Gastrocnemius medialis (tissue), 4 donors: ENCODE measurements at places on chromosomes 4 and X. TPM values are rescaled to one million over a fixed set of nuclear protein-coding genes. Genes with fewer than 3 reads are reported as not detected.

DNA sequence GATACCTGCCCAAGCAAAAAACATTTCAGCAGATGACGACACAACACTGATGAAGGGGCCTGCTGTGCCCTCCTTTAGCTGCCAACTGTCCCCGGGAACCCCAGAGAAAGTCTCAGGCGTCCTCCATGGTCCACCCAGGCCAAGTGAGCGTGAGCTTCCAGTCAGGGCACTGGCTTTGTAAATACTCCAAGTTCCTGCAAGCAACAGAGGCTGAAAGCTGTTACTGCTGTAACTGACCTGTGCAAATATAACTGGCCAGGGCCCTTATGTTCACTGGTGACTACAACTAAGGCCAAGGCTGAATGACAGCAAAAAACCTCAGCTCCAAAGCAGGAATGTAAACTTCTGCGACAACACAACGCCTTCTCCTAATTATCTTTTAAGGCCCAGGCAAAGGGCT, 8.2 kb downstream of the WDR1 start:
- DNase-seq = peak; percentile 48

DNA sequence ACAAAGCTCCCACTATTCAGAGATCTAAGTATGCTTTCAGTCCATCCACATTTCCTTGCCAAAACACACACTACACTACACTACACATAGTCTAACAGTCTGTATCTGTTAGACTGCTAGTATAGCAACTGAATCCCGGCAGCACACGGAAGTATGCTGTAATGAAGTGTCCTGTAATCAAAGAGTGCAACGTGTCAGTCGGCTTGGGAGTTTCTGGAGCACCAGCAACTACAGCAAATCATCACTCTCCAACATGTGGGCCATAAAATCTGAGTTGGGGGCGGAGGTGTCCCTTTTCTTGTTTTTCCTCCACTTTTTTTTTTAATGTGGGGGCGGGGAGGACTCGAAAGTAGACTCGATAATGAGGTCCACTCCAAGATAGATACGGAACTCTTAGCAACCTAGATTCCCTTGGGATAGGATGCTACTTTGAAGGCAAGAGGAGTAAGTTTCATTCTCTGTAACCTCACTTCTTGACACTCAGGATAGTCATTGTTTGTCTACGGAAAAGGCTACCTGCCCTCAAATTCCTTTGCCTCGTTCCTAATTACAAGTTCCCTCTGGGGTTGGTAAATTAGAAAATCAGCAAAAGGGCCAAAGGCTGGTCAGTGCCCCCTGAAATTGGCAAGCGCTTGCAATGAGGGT, 722 bp downstream of the SLC10A7 start:
- no peak for DNase-seq

GRCh38 chrX:17544821-17545220, 169.8 kb downstream of the NHS start:
- DNase-seq = no peak

RAB9B gene
- total RNA-seq = 5.7 TPM

DNA sequence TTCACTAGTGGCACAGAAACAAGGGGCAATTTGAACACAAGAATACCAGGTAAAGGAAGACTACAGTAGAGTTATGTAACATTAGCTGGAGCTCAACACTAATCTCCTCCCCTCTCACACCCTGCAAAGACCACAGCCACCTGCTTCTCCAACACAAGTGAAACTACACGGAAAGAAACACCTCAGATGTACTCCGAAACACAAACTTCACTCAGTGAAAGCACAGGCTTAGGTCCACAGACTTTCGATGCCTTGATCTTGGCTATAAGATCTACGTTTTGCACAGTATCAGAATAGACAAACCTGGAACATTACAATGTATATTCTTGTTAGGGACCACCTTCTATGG, 7.6 kb downstream of the ACSL1 start:
- no peak for DNase-seq

GRCh38 chr4:122577808-122578781, 42.8 kb downstream of the IL21 start:
- no peak for DNase-seq

PHOX2B gene
- total RNA-seq = not detected

HSFX1 gene
- total RNA-seq = not detected

- no peak for DNase-seq
Measured at GRCh38 chr4:88445252-88445651, 11.7 kb upstream of the HERC5 start.

PRDM5 gene
- total RNA-seq = 1.3 TPM

- peak; percentile 64 for DNase-seq
Measured at GRCh38 chr4:2947926-2948325, 15.3 kb downstream of the NOP14 start.

HERC5 gene
- total RNA-seq = 1.3 TPM

- DNase-seq = no peak
Measured at GRCh38 chr4:153246446-153247115, 42.3 kb downstream of the TRIM2 start.

DNA sequence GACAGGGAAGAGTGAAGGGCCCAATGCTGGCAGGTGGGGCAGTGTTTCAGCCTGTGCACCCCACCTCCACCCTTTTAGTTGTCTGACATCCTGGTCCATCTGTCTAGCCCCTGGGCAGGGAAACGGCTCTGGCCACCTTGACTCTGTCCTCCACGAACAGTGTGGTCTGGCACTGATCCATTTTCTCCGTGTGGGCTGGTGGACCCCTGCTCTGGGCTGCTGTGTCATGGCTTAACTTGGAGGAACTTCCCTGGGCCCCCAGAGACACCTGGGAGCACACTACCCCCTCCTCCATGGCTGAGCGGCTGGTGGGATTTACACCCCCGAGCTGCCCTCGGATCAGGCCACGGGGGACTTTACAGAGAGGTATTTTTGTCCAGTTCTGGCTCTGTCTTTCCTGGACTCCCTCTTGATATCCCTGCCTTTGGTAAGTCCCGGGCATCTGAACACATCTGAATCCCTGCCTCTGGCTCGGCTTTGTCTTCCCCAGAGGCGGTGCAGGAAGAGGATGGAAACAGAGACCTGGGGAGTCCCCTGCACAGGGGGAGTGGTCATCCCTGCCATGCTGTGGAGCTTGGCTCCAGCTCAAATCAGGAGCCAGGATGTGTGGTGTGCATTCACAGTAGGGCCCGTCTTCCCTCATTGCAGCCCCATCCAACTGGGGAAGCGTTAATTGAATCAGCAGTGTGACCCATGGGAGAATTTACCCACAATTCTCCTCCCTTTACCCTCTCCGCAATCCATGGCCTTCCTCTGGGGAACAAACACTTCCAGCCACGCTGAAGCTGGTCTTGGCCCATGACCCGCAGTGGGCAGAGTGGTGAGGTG, 6.3 kb upstream of the NKX1-1 start:
- DNase-seq = no peak

- DNase-seq = no peak
Measured at GRCh38 chrX:72020204-72020603, 109.6 kb downstream of the NHSL2 start.

- DNase-seq = no peak
Measured at GRCh38 chrX:139720136-139720535, 12.2 kb upstream of the MCF2 start.

- no peak for DNase-seq
Measured at GRCh38 chrX:68851082-68851481, 22.3 kb downstream of the EFNB1 start.

GRCh38 chrX:146224442-146224841, 406.8 kb downstream of the SLITRK2 start:
- no peak for DNase-seq

- no peak for DNase-seq
Measured at GRCh38 chr4:68948044-68948743, 3.4 kb downstream of the UGT2A3 start.

DNA sequence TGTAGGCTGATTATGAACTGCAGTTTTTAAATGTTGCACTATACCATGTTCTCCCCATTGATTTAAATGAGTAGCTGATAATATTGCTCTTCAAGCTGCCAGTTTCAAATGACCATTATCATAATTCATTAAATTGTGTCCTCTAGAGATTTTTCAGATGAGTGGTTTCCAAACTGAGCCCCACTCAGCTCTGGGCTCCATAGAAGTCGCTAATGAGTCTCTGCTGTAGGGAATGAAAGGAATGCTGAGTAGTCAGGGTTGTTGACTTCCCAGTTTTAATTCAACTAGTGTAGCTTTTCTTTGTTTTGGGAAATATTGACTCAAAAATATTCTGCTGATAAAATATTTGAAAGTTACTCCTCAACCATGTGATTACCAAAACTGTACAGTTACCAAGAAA, 1081.1 kb downstream of the ARAP2 start:
- no peak for DNase-seq

GRCh38 chr4:184624972-184625554, 24.2 kb downstream of the CASP3 start:
- DNase-seq = no peak

- no peak for DNase-seq
Measured at GRCh38 chr4:80172203-80172602, 25.1 kb upstream of the PRDM8 start.

DNA sequence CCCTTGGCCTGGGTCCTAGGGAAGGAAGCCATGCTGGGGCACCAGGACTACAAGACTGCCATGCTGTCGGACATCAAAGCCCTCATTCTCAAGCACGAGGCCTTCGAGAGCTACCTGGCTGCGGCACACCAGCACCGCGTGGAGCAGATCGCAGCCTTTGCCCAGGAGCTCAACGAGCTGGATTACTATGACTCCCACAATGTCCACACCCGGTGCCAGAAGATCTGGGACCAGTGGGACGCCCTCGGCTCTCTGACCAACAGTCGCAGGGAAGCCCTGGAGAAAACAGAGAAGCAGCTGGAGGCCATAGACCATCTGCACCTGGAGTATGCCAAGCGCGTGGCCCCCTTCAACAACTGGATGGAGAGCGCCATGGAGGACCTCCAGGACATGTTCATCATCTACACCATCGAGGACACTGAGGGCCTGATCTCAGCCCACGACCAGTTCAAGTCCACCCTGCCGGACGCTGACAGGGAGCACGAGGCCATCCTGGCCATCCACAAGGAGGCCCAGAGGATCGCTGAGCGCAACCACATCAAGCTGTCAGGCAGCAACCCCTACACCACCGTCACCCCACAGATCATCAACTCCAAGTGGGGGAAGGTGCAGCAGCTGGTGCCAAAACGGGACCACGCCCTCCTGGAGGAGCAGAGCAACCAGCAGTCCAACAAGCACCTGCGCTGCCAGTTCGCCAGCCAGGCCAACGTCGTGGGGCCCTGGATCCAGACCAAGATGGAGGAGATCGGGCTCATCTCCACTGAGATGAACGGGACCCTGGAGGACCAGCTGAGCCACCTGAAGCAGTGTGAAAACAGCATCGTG, 487.0 kb downstream of the TRAM1L1 start:
- DNase-seq = no peak

- DNase-seq = no peak
Measured at GRCh38 chr4:165826166-165826565, 46.9 kb upstream of the TLL1 start.

BEX4 gene
- total RNA-seq = 0.36 TPM

GRCh38 chr4:76504613-76505465, 69.8 kb downstream of the SHROOM3 start:
- no peak for DNase-seq

POU3F4 gene
- total RNA-seq = not detected

CORIN gene
- not detected for total RNA-seq

TCP11X2 gene
- total RNA-seq = not detected

- DNase-seq = no peak
Measured at GRCh38 chrX:151536571-151536970, 26.9 kb upstream of the PASD1 start.

DNA sequence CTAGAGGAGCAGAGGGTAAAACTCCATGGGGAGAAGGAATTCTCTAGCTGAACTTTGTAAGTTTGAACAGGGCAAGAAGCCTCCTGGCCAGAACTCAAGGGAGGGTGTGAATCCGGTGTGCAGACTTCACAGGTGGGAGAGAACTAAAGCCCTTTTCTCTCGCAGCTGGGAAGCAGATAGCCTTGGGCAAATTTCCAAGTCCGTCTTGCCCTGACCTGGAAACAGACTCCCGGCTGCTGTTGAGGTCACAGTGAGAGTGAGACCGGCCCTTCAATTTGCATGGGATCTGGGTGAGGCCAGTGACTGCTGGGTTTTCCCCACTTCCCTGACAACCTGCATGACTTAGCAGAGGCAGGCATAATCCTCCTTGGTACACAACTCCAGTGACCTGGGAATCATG, 94.5 kb upstream of the ZNF827 start:
- no peak for DNase-seq

GRCh38 chr4:180909279-180909678, 1333.9 kb upstream of the TENM3 start:
- DNase-seq = no peak

GRCh38 chr4:142281999-142282398, 564.1 kb downstream of the INPP4B start:
- DNase-seq = no peak

DNA sequence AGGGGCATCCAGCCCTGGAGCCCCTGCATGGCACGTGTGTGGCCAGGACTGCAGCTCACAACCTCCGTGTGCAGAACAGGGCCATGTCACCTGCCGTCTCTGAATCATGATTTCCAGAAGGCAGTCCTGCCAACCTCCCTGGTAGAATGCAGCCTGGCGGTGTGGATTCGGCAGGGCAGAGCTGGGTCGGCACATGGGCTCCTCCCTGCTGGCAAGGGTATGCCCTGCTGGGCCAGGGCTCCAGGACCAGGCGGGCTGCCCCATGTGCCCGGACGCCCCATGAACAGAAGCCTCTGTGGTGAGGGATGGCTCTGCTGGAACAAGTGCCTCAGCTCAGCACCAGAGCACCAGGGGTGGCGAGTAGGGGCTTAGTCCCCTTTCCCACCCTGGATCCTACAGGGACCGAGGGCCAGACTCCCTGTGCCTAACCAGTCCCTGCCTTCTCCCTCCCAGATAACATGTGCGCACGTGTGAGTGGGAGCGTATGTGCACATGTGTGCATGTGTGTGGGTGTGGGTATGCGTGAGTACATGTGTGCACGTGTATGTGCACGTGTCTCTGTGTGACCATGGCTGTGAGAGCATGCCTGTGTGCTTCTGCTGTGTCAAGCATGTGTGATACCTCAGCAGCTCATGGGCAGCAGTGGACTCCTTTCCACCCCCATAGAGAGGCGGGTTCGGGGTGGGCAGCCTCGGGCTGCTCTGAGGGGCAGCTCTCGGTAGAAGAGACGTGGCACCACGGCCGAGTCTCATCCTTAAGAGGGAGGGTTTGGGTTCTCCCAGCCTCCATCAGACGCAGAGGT, 10.3 kb upstream of the MXD4 start:
- DNase-seq = no peak

VGLL1 gene
- not detected for total RNA-seq

DNA sequence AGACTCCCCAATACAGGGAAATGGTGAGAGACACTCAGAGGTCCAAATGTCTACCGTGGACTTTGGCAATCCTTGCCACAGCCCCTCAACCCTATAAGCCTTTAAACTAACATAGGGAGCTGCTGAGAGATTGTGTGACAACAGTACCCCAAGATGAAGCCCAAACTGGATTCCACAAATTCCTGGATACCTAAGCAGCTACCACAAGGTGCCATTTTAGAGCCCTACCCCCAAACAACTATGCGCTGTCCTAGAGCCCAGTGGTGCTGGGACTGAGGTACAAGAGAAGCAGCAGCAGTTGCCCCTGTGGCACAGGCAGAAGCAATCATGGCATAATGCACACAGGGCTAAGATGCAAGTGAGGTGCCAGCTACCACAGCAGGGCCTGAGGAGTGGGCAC, 2.7 kb upstream of the TMPRSS11F start:
- no peak for DNase-seq

AFF2 gene
- 0.05 TPM for total RNA-seq
